SW 1271 (cell line): ENCODE measurements at places on chromosomes 5 and 9.

DNA sequence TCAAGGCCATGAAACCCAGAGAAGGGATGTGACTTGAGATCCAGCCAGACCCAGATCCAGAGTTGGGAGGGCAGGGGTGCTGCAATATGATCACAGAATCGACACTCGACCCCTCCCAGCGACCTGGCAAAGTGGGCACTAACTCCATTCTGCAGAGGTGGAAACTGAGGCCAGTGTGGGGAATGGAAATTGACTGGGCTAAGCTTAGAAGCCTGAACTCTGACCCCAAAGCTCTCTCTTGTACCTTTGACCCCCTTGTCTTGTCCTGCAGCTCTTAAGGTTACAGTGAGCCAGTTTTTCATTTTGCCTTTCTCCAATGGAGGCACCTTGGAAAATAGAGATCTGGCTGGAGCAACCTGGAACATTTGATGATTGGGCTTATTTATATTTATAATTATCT lies 14.5 kb upstream of the ERGIC1 start:
- no peak for DNase-seq

- no peak for DNase-seq
Observed at GRCh38 chr5:1421521-1422341, 23.5 kb downstream of the SLC6A3 start.

GRCh38 chr9:673966-674526 lies 167.5 kb upstream of the DMRT1 start:
- DNase-seq = no peak

GRCh38 chr9:109414125-109414785 lies 83.9 kb downstream of the PTPN3 start:
- DNase-seq = no peak

GRCh38 chr9:21414220-21414940 lies 5.5 kb downstream of the IFNA8 start:
- DNase-seq = no peak

GRCh38 chr9:109602987-109603386 lies 104.9 kb upstream of the PTPN3 start:
- no peak for DNase-seq
